ENCODE measurements at places on chromosomes 4 and X. TPM values are rescaled to one million over a fixed set of nuclear protein-coding genes. Genes with fewer than 3 reads are reported as not detected.

GRCh38 chrX:28188526-28188925 is 207.3 kb upstream of the DCAF8L1 start:
- no peak for DNase-seq

DNA sequence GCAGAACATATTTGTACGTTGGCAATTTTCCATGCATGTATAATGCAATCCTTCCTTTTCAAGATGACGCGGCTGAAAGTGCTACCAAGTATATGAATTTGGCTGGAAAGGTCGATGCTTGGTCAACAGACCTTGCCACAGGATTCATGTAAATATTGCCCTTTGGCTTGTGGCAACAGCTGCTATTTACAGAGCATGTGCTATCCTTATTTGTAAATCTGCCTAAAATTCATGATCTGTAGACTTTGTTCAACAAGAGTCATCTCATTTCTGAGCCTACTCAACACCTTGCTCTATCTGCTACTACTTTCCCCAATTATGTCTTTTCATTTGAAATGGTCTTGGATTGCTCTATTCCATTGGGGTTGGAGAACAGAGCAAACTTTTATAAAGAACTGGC is 1.9 kb upstream of the SMARCA1 start:
- DNase-seq, result no peak

Gene ZNF718
- 18.5 TPM for total RNA-seq

DNA sequence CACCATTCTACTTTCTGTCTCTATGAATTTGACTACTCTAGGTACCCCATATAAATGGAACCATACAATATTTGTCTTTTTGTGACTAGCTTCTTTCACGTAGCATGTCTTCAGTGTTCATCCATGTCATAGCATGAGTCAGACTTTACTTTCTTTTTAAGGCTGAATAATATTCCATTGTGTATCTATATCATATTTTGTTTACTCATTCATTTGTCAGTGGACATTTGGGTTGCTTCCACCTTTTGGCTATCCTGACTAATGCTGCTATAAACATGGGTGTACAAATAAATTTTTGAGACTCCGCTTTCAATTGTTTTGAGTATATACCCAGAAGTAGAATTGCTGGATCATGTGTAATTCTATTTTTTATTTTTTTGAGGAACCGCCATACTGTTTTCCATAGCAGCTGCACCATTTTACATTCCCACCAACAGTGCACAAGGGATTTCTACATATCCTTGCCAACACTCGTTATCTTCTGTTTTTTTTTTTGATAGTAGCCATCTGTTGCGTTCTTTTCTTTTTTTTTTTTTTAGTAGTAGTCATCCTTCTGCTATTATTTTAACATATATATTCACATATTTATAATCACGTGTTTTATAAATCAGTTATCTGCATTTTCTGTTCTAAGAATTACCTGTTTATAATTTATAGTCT is 158.0 kb upstream of the MED14 start:
- no peak for DNase-seq

GRCh38 chr4:48906206-48907173 is at the start of gene OCIAD2:
Gene OCIAD2, minus strand, starts transcription at chr4:48906774. Its CDS starts 2,225 bp downstream, at chr4:48904549.
- DNase-seq, result peak; percentile 81

DNA sequence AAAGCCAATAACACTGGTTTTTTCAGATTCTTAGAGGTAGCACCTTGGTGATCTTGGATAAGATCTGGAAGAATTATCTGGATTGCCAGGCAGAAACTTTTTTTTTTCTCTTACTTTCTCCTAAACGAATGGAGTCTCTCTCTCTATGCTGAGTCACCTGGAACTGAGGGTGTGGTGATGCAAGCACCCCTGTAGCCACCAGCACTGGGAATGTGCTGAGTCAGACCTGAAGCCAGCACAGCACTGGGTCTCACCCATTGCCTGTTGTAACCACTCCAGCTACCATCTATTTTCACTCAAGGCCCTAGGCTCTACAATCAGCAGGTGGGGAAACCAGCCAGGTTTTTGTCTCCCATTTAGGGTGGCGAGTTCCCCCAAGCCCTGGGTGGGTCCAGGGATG is 923.8 kb downstream of the RAPGEF2 start:
- no peak for DNase-seq

- DNase-seq, result peak; percentile 79
Measured at GRCh38 chr4:113049421-113050370, at the start of gene ANK2. Gene ANK2, plus strand, starts transcription at chr4:113049653. Its CDS starts 76 bp downstream, at chr4:113049729.

DNA sequence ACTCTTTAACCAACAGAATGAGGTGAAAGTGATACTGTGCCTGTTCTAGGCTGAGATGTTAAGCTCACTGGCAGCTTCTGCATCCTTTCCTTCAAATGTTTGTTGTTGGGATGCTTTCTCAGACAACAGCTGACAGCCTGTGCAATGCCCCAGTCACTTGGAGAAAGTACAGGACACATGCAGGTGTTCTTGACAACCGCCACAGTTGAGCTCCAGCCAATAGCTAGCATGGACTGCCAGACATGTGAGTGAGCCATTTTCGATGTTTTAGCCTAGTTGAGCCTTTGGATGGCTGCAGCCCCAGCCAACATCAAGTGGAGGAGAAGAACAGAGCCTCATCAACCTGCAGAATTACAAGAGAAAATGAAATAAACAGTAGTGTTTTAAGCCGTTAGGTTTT is 94.1 kb upstream of the PPP3CA start:
- DNase-seq, result peak; percentile 40

- DNase-seq, result no peak
Measured at GRCh38 chr4:183333202-183333601, 11.0 kb upstream of the CLDN24 start.

Gene CDKN2AIP
- 23.7 TPM for total RNA-seq

Gene GCNA
- 3.2 TPM for total RNA-seq

- no peak for DNase-seq
Measured at GRCh38 chrX:123525123-123525725, 207.6 kb downstream of the THOC2 start.

Gene SAGE1
- not detected for total RNA-seq

- no peak for DNase-seq
Measured at GRCh38 chrX:15702488-15703371, 35.3 kb upstream of the CA5B start.

Gene SMR3B
- not detected for total RNA-seq

Gene SPATA18
- total RNA-seq, result 3.6 TPM

- DNase-seq, result peak; percentile 83
Measured at GRCh38 chr4:123976285-123976684, 579.7 kb downstream of the SPRY1 start.

GRCh38 chrX:150833454-150834056 is 64.9 kb downstream of the CD99L2 start:
- no peak for DNase-seq

Gene CLCN4
- 36.5 TPM for total RNA-seq

DNA sequence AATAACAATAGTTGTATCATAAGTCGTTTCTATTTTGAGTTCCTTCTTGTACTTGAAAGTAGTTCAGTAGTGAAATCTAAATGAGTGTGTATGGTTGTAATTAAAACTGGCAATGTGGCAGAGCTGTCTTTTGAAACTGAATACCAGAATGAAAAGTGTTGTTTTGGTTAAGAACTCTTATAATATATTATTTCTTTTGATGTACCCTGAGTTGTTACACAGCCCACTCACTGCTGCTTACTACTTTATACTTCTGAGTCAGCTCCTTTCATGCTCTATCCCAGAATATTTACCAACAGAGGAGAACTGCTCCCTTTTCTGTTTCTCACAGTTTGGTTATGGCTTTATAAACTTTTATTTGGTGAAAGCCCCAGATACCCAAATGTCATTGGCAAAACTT is 28.8 kb downstream of the FAM199X start:
- no peak for DNase-seq

DNA sequence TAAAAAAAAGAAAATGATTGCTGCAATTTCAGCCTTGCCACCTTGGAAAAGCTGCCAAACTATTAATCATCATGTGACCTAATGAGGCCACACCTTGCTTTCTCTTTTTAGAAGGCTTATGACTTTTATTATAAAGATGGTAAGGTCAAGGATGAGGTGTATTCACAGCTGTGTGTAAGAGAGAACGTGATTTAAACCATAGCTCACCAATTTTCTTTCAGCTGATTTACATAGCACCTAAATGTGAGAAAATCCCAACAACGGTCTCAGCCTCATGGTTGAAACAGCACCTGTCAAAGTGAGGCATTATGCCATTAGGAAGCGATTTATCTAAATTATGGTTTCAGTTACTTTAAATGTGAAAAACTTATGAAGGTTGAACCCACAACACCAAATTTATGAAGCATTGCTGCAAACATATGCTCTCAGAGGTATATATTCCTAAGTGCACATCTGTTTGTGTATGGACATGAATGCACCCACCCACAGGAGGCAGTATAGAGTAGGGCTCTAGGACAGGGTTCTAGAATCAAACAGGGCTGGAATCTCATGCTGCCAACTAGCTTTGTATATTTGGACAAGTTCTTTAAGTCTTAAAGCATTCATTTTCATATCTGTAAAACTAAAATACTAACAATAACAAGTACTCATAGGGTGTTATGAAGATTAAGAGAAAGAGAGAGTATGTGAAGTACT is 40.7 kb downstream of the ANXA3 start:
- DNase-seq, result no peak

- no peak for DNase-seq
Measured at GRCh38 chr4:183441276-183441675, 3.2 kb upstream of the CDKN2AIP start.

GRCh38 chrX:21490341-21490740 is 116.1 kb downstream of the CNKSR2 start:
- DNase-seq, result no peak

Gene TLR2
- 7.1 TPM for total RNA-seq

DNA sequence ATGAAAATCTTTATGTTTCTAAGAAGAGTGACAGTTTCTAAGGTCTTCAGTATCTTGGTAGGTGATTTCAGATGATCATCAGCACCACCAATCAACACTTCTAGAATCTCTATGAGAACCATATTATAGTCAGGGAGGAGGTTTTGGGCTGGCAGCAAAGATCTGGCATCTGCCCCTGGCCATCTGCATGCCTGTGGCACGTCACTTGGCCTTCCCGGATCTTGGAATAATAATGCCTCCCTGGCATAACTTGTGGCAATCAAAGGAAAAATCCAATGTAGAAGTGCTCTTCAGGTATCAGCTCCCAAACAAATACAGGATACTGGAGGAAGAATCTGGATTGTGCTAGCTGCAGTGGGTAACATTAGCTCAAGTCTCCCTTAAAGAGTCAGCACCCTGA is 57.3 kb downstream of the RASL11B start:
- no peak for DNase-seq

Gene GUF1
- total RNA-seq, result 39.2 TPM

- no peak for DNase-seq
Measured at GRCh38 chr4:21952549-21952948, 4.0 kb upstream of the KCNIP4 start.

Gene INTS12
- total RNA-seq, result 19.3 TPM

DNA sequence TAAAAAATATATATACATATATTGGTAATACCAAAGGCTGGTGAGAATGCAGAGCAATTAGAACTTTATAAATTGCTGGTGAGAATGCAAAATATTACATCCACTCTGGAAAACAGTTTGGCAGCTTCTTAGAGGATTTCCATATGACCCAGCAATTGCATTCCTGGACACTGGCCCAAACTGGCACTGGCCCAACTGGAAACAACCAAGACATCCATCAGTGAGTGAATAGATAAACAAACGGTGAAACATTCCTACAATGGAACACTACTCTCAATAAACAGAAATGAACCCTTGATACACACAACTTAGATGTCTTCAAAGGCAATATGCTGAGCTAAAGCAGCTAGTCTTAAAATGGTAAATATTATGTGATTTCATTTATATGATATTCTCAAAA is 524.2 kb downstream of the IQCM start:
- DNase-seq, result peak; percentile 83

DNA sequence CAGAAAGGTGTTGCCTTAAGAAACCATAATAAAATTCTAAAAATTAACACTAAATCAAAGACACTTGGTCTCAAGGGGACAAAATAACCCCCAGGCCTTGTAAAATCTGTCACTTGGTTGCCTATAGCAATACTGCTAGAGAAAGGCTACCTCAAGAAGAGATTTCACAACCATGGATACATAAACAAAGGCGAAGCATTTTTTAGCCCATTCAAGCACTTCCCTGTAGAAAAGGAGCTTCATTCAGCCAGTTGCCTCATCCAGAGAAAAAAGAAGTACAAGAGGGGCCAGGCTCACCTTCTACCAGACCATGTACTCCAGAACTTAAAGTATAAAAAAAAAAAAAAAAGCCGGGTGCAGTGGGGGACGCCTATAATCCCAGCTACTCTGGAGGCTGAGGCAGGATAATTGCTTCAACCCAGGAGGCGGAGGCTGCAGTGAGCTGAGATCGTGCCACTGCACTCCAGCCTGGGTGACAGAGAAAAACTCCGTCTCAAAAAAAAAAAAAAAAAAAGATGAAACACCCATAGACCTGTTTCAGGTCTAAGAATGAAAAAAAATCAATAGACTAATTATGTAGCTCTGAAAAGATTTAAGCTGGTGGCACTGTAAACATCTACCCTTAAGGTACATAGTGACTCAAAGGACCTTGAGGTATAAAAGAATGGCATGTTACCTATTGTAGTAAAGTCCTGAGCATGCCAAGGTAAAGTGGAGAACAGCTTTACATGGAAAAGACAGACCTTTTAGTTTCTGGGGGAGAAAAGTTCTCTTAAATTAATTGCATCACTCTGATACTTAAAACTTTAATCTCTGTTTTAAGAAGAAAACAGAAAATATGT is 18.0 kb downstream of the RUFY3 start:
- DNase-seq, result no peak

Gene EGF
- 16.9 TPM for total RNA-seq

DNA sequence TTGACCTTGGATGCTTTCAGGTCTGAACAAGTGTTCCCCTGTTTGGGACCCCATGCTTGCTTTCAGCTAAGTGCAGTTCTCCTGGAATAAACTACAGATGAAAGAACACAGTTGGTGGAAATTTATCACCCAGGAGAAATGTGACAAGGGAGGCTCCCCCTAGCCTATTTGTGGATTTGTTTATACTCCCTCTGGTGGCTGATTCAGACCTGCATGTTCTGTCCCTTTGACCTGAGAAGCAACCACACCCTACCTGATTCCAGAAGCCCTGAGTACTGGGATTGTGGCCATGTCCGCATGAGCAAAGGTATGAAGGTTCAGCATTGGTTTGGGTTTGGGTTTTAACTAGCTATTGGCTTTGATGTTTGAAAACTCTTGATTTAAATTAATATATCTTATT is 440.9 kb downstream of the MID1IP1 start:
- peak; percentile 34 for DNase-seq

- no peak for DNase-seq
Measured at GRCh38 chr4:17667253-17667652, 52.8 kb downstream of the MED28 start.

Gene MAGEB1
- not detected for total RNA-seq

DNA sequence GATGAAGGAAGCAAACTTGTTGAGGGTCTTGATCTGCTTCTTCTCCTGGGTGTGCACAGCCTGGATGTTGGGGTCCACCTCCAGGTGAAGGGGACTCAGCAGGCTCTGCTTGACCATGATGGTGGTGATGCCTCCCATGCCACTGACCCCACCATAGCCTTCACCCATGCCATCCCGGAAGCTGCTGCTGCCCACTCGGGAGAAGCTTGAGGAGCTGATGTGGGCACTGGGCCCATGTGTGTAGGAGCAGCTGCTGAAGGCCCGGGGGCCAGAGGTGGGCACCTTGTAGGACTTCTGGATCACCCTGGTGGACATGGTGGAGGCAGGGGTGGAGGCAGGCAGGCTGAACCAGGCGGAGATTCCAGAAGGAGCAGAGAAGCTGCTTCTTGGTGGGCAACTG is 432.7 kb upstream of the DIPK2B start:
- no peak for DNase-seq

Gene FOXR2
- total RNA-seq, result not detected

Data from tongue (tissue), 3 donors.